ENCODE measurements at places on chromosomes 11 and 22. TPM values are rescaled to one million over a fixed set of nuclear protein-coding genes. Genes with fewer than 3 reads are reported as not detected.

DNA sequence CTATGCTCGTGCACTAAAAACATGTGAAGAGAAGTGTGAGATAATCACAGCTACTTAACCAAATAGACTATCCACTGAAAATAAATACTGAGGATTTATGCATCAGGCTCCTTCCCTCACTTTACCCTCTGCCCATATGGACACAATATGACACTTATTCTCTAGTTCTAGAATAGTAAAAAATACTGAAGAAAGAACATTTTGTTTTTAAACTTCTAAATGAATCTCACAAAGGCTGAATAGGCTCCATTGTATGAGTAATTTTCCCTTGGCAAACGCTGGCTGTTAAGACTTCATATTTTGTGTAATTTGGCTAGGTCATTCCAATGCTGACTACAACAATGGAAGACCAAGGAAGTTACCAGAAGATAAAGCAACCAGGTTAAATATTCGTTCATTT, 9.9 kb downstream of the HPS5 start:
- DNase-seq, result no peak
- peaks cover 32% of the 10 kb centered on the region for H3K4me1 ChIP-seq
- H3K27me3 ChIP-seq, result no peaks in the 10 kb centered on the region

Gene BDNF
- total RNA-seq, result 3.4 TPM

GRCh38 chr11:134328433-134328832, 3.4 kb upstream of the GLB1L2 start:
- no peak for DNase-seq
- peaks cover 17% of the 10 kb centered on the region for H3K4me1 ChIP-seq
- peaks cover 16% of the 10 kb centered on the region for H3K27me3 ChIP-seq
- no peaks in the 10 kb centered on the region for H3K36me3 ChIP-seq

DNA sequence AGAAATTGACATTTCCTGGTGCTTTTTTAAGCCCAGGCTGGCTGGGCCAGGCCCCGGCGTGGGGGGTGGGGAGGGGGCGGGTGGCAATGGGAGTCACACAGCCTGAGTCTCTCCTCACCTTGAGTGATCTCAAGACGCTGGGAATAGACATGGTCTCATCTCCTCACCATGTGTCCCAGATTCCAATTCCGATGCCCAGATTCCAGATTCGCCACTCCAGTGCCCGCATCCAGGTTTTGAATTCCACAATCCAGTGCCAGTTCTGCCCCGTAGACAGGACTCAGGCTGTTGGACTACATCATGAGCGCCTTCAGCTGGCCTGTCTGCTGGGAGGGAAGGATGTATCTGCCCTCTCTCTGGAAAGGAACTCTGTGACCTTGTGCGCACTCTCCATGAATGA, 19.1 kb downstream of the KCNC1 start:
- H3K4me1 ChIP-seq, result no peaks in the 10 kb centered on the region

GRCh38 chr11:61091373-61092279, 10.7 kb upstream of the CD5 start:
- no peaks in the 10 kb centered on the region for H3K36me3 ChIP-seq
- H3K4me1 ChIP-seq, result peaks cover 10% of the 10 kb centered on the region
- peak overlapping the region; percentile 49 for H3K27ac ChIP-seq
- DNase-seq, result no peak
- H3K27me3 ChIP-seq, result no peaks in the 10 kb centered on the region
- no peak overlapping the region for H3K4me3 ChIP-seq

- DNase-seq, result no peak
- H3K4me1 ChIP-seq, result peaks cover 7% of the 10 kb centered on the region
- H3K4me3 ChIP-seq, result no peak overlapping the region
- no peaks in the 10 kb centered on the region for H3K27me3 ChIP-seq
- no peaks in the 10 kb centered on the region for H3K36me3 ChIP-seq
Observed at GRCh38 chr22:31126128-31126868, 3.5 kb downstream of the INPP5J start.

Gene TNRC6B
- total RNA-seq, result 54.6 TPM

DNA sequence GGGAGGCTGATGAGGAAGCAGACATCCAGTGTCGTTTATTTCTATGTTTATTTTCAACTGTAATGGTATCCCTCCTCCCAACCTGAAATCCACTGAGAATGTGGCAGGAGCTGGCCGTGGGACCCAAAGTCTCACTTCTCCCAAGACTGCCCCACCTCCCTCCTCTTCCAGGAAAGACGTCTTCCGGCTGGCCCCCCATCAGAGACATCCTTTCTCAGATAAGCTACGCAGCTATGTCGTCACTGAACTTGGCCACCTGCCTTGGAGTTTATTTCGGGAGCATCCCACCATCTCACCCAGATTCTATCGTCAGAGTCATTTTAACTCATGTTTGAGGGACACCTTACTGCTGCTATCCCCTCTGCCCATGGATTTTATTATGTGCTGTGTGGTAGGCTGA, 13.9 kb downstream of the TMEM184B start:
- H3K4me3 ChIP-seq, result no peak overlapping the region
- DNase-seq, result no peak
- peak overlapping the region; percentile 80 for H3K27ac ChIP-seq
- H3K36me3 ChIP-seq, result no peaks in the 10 kb centered on the region
- no peaks in the 10 kb centered on the region for H3K27me3 ChIP-seq
- peaks cover 66% of the 10 kb centered on the region for H3K4me1 ChIP-seq

GRCh38 chr11:70700453-70700852, 302.1 kb downstream of the CTTN start:
- peaks cover 5% of the 10 kb centered on the region for H3K36me3 ChIP-seq
- H3K27ac ChIP-seq, result no peak overlapping the region
- no peaks in the 10 kb centered on the region for H3K4me1 ChIP-seq
- H3K27me3 ChIP-seq, result no peaks in the 10 kb centered on the region
- DNase-seq, result no peak

- DNase-seq, result no peak
- no peaks in the 10 kb centered on the region for H3K36me3 ChIP-seq
- H3K27me3 ChIP-seq, result no peaks in the 10 kb centered on the region
- H3K27ac ChIP-seq, result no peak overlapping the region
- H3K4me1 ChIP-seq, result no peaks in the 10 kb centered on the region
- H3K4me3 ChIP-seq, result no peak overlapping the region
Observed at GRCh38 chr11:40842750-40843339, 616.6 kb downstream of the LRRC4C start.

DNA sequence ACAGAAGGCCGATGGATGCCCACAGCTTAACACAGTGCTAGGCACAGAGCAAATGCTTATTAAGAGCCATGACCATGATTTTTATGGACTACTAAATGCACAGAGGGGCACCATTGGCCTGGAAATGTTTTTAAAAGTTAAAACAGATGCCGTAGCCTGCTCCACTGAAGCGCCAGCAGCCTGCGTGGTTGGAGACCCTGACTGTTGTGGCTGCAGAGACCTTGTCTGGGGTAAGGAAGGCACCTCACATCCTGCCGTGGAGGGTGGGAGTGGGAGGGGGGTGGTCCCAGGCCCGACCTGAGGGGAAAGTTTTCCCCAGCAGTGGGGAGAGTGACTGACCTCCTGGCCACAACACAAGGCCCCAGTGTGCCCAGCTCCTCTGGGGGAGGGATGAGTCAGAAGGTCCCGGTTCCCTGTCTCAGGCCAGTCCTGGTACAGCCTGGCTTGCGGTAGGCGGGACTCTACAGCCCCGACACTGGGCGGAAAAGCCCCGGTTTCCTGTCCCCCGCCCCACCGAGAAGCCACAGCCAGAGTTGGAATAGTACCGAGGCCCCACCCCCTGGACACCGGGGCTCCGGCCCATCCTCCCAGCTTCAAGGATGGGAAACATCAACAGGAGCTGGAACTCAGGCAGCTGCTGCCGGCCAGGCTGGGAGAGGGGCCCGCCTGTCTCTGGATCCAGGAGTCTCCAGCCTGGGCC, 7.0 kb downstream of the CHST1 start:
- no peak for DNase-seq
- peaks cover 23% of the 10 kb centered on the region for H3K4me1 ChIP-seq
- no peak overlapping the region for H3K4me3 ChIP-seq
- peak overlapping the region; percentile 64 for H3K27ac ChIP-seq
- peaks cover 58% of the 10 kb centered on the region for H3K27me3 ChIP-seq

Gene SLN
- 0.92 TPM for total RNA-seq

Gene C11orf21
- 12.1 TPM for total RNA-seq
